ENCODE measurements at places on chromosomes 6 and 20.

DNA sequence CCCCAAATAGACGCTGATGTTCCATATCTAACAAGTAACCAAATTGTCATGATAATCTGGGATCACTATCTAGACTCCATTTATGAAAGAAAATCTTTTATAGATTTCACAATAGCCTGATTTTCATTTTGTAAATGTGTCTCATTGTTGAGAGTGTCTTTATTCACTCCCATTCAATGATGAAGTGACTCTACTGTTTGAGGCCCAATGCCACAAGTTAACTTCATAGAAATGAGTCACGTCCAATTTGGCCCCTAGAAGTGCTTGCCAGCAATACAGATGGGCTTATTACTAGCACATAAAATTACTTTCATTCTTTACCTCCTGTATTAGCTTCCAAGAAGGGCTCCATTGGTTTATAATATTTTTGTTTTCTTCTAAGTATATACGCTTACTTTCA, 6.3 kb downstream of the IPCEF1 start:
- no peak for DNase-seq

DNA sequence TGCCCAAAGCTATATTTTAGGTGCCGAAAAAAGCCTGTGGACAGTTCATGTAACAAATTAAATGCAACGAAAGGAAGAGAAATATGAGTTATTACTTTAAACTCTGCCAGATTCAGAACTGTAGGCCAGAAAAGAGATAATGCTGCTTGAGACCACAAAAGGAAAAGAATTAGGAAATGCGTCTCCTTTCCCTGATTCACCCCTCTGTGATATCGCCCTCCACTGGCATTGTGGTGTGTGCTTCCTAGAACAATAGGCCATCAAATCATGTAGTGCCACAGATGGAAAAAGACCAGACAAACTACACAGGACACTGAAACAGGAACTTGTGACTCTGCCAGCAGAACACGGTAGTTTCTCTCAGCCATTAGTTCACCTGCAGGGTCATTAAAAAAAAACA, 14.7 kb upstream of the LAMA4 start:
- no peak for DNase-seq

DNA sequence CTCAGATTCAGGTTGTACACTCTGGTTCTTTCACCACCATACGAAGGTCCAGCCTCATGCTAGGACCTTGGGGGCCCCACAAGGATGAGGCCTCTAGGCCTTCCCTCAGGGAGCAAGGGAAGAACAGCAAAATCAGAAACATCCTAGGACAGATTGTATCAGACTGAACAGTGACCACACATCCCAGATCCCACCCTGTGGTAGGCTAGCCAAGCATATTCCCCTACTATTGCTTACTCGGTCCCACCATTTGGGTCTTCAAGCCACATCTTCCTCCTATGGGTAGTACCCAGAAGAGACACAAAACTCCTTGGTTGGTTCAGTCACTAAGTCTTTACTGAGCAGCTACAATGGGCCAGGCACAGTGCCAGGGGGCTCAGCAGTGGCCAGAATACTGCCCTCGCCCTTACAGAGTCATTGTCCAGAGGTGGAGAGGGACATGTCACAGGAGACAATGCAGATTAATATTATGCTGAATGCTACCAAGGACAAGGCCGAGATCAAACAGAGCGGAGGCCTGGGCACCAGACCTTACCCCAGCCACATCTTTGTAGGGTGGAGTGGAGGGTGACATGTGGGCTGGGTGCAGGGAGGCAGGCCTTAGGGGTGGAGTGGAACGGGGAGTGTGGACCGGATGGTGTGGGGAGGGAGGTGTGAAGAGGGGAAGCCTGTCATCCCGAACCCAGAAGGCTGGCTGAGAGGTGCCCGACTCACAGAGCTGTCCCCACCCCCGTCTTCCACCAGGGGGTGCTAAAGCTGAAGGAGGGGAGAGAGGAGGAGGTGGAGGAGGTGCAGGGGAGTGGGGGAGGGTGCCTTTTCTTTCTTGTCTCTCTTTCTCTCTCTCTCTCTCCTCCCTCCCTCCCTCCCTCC, 6.8 kb upstream of the MAPK13 start:
- DNase-seq: peak; percentile 79

- DNase-seq: no peak
Measured at GRCh38 chr6:7268816-7269555, 44.0 kb downstream of the SSR1 start.

DNA sequence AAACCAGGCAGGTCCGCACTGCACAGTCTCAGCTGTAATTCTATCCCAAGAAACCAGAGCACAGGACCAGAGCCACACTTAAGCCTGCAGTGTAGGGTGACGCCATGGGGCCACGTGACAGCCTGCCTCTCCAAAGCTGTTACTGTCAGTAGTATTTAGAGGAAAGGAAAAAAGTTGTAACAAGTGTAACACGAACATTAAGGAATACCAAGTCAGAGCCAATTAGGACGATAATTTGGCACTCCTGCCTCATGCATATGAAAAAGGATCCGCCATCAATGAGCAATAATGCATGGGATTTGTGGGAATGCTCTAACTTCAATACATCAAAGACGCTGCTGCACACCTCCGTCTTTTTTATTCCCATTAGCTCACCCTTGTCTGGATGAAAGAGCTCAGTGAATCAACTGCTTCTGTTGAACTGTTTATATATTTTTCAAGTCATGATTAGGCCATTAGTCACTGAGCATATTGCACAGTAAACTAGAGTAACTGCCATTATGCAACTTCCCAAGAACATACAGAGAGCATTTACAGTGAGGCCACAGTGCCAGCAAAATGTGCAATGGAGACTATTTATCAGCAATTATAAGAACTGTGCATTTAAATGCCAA, 79.9 kb downstream of the ATXN1 start:
- DNase-seq: no peak

DNA sequence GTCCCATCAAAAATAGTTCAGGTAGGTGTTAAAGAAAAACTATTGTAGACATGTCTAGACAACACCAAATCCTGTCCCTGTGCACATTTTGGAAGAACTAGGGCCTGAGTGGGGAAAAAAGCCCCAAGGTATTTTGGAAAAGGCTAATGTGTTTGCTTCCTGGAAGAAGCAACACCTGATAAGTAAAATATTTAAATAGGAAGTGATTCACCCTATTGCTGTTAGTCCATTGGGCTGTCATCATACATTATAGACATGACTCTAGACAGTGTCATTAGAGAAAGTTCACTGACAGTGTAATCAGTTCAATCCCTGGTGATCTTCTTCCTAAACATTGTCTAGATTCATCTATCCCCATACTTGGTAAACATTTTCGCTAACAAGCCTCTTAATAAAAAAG, 465.3 kb downstream of the CBLN4 start:
- DNase-seq: no peak

GRCh38 chr6:32562940-32563339, 26.7 kb downstream of the HLA-DRB1 start:
- DNase-seq: no peak

- DNase-seq: no peak
Measured at GRCh38 chr6:16399158-16399557, 160.8 kb downstream of the GMPR start.

DNA sequence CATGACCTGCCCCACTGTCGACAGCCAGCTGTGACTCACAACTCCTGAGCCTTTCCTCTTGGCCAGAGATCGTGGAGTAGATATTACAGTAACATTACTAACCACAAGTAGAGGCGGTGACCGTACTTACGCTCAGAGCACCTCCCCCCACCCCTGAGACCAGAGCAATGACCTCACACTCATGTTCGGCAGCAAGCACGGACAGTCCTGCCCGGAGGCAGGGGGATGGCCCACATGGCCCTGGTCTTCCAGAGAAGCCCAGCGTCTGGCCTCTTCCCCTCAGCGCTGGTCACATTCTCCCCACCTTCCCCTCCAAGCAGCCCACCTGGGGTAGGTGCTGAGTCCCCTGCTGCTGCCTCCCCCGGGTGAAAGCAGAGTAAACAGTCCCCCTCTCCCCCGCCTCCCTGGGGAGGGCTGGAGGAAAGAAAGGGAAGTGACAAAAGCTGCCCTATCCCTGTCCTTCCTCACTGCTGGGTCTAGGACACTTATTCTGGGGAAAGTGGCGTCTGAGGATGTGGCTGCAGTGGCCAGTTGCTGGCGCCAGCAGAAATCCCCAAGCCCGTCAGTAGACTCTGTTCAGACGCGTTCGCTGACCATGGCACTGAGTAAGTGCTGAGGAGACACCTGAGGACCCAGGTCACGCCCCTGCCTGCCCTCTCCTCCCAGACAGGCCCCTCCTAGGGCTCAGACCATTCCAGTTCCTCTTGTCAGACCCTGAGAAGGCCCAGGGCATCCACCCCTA, 68.5 kb downstream of the MRPL14 start:
- no peak for DNase-seq

DNA sequence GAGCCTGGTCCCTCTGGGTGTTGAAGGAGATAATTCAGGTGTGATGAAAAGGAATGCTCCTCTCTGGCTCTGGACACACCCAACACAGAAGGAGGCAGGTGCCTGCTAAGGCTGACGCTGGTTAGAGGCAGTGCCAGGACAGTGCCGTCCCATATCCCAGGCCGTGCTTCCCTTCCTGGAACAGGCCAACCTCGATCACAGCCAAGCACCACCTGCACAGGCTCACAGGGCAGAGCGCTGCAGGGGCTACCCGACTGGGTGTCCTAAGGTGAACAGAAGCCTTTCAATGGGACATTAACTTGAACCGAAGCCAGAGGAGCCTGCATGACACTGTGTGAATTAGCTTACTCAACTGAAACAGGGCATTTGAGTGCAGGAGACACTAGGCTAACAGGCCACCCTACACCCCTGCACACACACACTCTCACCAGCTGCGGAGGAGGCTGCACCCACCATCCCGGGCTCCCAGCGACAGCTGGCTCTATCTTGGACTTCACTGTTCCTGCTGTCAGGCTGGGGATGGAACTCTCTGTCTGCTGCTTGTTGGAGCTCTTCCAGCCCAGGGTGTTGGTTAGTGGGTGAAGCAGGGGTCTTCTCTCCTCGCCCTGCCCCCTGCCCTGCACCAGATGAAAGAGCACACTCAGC, 347.2 kb downstream of the TAF4 start:
- DNase-seq: no peak

DNA sequence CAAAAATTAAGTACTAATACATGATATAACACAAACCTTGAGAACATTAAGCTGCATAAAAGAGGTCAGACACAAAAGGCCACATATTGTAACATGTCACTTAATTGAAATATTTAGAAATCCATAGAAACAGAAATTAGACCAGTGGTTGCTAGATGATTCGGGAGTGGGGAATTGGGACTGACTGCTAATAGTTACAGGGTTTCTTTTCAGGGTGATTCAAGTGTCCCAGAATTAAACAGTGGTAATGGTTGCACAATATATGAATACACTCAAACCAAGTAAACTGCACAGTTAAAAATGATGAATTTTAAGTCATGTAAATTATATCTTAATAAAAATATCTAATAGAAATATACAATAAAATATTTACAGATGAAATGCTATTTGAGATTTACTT, 174.5 kb downstream of the WDR27 start:
- no peak for DNase-seq

DNA sequence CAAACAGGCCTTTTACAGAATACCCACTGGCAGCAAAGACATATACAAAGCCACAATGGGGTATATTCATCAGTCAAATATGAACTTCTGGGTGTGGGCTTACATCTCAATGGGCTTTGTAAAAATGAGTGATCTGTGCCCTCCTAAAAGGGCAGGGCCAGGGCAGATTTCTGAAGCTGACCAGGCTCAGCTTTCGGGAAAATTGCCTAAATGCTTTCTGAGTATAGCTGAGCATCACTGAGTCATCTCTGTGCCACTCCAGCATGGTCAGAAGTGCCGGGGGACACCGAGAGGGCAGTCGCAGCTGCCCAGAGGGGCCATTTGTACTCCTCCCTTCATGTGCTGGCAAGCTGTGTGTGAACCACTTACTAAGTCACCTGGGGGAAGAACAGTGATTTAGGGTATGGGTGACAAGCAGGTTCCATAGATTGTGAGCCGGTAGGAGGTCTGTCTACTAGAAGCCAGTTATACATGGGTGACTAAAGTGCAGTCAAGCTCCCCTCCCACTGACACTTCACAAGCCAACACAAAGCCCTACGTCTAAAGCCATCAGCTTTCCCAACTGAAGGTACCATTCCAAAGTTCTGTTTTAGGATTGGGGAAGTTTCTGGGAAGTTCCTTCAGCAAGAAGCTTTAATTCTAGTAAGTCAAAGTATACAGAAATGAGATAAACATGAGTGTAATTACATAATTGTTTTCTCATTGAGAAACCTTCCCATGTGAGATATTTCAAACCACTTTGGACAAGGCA, 147.6 kb upstream of the TAB2 start:
- DNase-seq: no peak

DNA sequence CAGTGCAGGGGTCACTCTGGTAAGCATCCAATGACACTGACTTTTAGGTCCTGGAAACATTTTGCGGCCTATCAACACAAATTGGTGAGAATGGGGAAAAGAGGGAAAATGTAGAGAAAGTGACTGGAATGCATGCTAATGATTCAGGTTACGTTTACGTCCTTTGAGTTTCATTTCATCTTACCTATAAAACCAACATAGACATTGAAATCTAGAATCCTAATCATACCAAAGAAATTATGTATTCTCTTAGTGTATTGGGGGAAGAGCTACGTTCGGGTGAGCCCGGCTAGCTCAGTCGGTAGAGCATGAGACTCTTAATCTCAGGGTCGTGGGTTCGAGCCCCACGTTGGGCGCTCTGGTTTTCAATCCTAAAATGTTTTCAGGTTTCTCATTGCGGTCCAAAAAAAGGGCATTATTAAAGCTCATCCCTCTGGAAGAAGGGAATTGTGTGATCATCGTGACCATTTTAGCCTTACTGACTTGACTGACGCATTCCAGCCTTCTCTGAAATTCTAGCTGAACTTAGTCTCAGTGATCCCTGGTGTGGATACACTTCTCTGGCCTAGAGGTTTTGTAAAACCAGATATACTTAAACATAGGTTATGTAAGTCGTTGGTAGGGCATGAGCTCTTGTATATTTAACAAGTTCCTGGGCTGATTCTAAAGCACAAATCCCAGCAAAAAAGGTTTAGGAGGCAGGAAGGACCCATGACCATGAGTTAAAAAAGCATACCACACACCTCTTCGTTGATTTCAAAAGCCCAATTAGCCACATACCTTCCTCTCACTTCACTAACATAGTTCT, 18.3 kb downstream of the HMGN4 start:
- no peak for DNase-seq

DNA sequence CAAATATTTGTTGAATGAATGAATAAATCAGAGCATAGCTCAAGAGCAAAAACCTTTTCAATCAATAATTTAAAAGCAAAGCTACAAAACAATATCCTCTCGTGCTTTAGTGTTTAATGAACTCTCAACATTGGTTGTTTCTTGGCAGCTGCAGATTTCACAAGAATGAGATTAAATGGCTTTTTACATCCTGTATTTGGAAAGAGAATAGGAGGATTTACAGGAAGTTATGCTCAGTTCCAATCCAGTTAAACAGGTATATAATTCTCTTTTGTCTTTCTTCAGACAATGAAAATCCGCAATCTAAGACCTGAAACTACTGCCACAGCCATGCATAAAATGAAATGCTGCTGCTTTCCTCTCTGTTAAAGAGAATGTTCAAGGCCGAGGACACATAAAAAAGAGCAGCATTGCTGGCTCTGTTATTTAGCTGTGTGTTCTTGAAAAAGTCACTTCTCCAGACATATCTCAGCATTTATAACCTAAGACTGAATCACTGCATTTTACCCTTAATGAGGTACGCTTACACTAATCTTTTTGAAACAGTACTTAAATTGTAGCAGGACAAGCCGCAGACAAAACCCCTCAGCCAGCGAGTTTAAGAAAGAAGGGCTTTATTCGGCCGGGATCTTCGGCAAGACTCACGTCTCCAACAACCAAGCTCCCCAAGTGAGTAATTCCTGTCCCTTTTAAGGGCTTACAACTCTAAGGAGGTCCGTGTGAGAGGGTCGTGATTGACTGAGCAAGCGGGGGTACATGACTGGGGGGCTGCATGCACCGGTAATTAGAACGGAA, 3.6 kb downstream of the C6orf52 start:
- DNase-seq: no peak

GRCh38 chr6:143700684-143701348, 23.1 kb downstream of the PHACTR2 start:
- DNase-seq: no peak

Data from activated naive CD4-positive, alpha-beta T cell (primary cell).